ENCODE measurements at places on chromosomes 4 and X.

GRCh38 chr4:20356565-20356964, 104.9 kb downstream of the SLIT2 start:
- DNase-seq, result no peak

DNA sequence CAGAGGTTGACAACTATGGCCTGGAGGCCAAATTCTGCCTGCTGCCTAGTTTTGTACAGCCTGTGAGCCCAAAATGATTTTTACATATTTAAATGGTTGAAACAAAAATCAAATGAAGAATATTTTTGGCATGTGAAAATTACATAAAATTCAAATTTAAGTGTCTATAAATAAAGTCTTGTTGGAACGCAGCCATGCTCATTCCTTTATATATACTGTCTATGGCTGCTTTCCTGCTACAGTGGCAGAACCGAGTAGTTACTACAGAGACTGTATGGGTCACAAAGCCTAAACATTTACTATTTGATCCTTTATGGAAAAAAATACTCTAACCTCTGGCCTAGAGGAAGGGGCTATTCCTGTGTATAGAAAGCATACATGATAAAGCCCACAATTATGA, 290.4 kb downstream of the GLUD2 start:
- no peak for DNase-seq

DNA sequence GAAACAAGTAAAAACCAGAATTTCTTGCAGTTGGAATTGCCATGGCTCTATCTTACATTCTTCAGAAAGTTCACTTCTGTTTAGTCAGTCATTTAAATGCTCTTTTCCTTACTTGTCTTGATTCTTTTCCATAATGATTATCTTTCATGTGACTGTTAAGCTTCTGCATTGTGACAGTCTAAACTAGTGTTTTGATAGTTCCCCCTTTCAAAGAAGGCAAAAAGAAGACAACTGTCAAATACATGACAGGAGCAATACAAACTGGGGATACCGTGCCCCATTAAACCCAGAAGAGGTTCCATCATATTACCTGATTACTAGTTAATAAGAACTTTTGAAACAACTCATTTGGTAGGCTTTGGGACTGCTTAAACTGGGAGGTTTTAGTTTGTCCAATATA, 476.2 kb downstream of the PCDH19 start:
- no peak for DNase-seq

GRCh38 chr4:18391354-18391728, 369.8 kb upstream of the LCORL start:
- DNase-seq, result no peak

- DNase-seq, result no peak
Observed at GRCh38 chr4:54837576-54838140, 179.9 kb downstream of the KIT start.

DNA sequence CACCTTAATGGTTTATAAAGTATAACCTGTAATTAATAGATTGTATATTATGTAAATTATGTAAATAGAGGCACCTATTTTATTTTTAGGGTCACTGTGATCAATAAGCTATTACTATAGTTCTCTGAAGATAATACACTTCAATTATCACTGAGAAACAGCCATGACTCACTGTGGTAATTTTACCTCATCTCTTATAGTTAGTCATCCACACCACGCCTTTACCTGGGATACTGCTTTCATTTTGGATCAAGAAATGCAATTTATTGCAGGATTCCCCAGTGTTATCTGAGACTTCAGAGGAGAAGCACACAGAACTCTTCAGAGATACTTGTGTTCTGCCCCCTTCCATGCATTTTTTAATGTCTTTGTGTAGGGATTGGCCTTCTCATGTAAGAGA, 348.1 kb upstream of the ATOH1 start:
- no peak for DNase-seq

DNA sequence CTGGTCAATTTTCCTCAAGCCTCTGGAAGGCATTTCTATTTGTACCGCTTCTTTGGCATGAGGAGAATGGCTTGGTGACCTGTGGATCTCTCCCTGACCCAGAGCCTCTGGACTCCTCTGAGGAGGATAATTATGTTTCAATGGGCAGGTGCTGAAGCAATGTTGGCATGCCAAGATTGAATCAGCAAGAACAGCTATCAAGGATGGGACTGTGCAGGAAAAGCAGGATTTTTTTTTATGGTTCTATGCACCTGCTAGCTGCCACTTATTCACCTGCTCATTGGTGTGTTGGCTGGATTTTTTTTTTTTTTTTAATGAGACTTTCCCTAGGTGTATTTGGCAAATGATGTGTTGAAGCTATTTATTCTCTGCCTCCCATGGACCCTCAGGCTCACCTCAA, 821.2 kb downstream of the RPA4 start:
- no peak for DNase-seq

- DNase-seq, result no peak
Observed at GRCh38 chrX:100874325-100874724, at the start of gene NOX1. TSS of gene NOX1 (minus strand) at chrX:100874359. CDS start at chrX:100874139, 220 bp downstream.

- no peak for DNase-seq
Observed at GRCh38 chr4:117692538-117692937, 341.7 kb upstream of the NDST3 start.

- no peak for DNase-seq
Observed at GRCh38 chr4:26331380-26331950, 10.7 kb downstream of the RBPJ start.

DNA sequence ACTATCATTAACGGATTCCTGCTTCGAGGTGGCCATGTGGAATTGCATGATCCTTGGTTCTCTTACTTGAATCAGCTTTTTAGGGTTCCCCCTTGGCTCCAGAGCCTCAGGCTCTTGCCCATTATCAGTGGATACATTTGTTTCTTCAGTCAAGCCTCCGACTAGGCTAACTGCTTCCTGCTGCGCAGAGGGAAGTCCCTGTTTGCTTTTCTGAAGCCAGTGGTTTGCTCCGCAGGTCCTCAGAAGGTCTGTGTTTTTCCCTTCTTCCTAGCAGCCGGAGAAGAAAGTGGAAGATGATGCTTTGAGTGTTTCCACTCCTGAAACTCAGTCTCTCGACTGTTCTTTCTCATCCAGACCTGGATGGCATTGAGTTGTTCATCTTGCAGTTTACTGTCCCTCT, 20.6 kb downstream of the SRD5A3 start:
- DNase-seq, result no peak

GRCh38 chr4:14810568-14810967, 191.7 kb upstream of the CPEB2 start:
- DNase-seq, result no peak

DNA sequence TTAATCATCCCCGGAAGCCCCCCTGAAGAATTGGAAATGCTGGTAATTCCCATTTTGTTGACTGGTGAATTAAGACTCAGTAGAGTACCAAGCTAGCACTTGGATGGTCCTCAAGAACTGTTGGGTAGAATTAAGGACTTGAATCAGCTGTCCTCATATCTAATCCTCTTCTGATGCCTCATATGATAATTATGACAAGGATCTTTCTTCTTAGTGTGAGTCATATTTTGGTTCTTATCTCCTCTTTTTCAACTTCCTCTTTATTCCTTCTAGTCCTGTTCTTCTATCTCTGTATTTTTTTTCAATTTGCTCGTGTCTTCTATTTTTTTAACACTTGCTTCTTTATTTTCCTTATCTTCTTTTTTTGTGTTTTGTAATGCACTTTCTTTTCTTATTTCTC, 206.3 kb upstream of the ANXA3 start:
- no peak for DNase-seq

- no peak for DNase-seq
Observed at GRCh38 chr4:141346144-141346543, 125.4 kb downstream of the ZNF330 start.

DNA sequence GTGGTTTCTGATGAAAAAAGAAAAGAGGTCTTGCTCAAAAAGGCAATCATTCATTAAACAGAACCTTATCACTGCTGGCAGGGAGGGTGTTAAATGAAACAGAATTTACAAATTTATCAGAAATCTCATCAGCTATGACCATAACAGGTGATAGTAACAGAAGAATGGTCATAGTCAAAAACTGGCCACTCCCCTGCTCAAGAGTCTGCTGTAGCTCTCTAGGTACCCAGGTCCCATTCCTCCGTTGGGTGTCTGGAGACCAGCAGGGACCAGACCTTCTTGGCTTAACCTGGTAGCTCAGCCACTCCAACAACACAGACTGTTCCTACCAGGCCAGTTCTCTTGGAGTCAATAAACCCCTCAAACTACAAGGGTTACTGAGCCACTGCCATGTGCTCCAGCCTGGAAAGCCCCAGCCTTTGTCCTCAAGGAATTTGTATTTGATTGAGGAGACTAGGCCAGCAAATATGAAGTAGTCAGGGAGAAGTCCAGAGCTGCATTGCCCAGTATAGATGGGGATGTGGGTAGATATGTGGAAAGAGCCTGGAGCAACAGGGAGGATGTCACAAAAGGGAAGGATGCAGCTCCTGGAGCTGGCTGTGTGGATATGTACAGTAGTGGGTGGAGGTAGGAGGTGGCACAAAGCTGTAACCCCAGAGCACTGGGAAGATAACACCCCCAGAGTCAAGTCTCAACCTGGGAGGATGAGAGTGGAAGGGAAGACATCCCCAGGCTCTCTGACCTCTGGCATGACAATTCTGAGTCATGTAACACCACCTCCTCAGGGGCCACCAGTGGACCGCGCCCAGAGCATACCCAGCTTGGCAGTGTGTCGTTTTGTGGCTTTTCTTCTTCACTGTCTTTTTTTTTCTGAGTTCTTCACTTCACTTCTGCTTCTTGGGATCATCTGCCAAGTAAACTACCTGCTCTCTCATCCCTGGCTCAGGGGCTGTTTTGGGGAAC, 21.9 kb downstream of the RASL11B start:
- DNase-seq, result no peak

GRCh38 chr4:7414736-7415510, 19.8 kb downstream of the PSAPL1 start:
- no peak for DNase-seq

- DNase-seq, result no peak
Observed at GRCh38 chr4:16627999-16628398, 270.4 kb downstream of the LDB2 start.

GRCh38 chr4:6660430-6660829, 19.9 kb downstream of the MRFAP1 start:
- DNase-seq, result no peak

DNA sequence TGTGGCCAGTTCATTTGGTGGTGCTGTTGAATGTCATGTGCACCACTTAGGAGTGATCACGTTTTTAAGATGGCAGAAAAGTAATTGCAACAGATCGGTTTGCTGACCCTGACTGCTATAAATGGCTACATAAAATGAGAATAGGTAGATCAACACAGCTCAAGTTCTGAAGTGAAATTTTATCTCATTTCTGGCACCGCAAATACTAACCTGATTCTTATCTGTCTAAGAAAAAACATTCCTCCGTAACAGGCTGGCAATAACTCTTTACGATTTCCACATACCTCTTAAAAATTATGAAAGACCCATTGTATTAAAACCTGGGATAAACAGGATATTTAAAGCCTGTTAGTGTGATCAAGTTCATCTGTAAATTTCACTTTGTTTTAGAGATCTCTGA, 387.5 kb downstream of the PDGFC start:
- no peak for DNase-seq

GRCh38 chr4:69057620-69058409, 38.5 kb upstream of the UGT2B7 start:
- no peak for DNase-seq

- no peak for DNase-seq
Observed at GRCh38 chrX:153435845-153436244, 10.0 kb downstream of the TREX2 start.

DNA sequence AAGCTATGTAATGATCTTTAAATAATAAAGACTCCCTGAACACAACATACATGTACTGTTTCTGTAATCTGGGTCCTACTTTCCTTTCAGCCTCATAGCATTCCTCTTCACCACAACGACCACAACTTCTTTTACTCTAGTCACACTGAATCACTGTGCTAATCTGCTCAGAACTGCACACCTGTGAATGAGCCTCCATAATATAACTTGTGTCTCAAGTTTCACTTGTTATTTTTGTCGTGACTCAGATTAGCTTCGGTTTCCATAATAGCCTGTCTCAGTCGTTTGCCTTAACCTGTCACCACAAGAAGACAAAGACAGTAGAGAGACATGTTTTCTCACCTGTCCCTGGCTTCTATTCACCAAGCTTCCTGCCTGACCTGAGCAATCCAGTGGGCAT, 61.8 kb downstream of the MAGED1 start:
- no peak for DNase-seq

- no peak for DNase-seq
Observed at GRCh38 chrX:20397587-20397986, 130.9 kb upstream of the RPS6KA3 start.

DNA sequence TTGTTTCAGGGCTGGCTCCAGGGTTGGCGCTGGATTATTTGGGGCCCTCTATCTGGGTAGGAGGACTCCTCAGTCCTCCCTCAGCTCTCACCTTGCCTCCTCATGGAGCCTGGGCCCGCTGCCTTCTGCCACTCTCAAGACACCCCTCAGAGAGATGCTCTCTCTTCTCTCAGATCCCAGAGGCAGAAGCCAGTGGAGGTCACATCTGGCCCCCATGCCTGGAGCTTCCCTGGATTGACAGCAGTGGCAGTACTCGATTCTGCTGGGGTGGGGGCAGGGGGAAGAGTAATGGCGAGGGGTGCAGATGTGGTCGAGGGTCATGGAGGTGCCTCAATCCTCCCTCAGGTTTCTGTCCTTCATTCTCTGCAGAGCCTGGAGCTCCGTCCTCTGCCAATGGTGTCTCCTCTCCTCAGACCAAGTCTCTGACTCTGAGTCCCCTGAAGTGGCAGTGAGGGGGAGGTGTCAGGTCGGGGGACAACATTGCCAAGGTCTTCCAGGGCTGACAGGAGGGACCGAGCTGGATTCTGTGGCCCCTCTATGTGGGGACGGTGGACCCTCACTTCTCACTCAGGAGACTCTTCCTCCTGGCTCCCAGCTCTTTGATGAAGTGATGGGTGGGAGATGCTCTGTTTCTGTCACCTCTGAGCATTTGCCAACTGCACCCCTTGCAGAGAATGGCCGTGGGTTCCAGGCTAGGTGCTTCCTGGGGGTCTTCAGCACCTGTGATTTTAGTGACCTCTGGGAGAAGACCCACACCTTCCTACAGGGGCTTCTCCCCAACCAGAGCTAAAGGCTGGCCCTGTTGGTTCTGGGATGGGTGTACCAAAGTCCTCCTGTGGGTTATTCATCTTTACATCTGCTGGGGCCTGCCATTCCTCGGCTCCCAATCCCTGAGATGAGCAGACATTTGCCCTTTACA, 10.9 kb upstream of the HSFX1 start:
- DNase-seq, result no peak

DNA sequence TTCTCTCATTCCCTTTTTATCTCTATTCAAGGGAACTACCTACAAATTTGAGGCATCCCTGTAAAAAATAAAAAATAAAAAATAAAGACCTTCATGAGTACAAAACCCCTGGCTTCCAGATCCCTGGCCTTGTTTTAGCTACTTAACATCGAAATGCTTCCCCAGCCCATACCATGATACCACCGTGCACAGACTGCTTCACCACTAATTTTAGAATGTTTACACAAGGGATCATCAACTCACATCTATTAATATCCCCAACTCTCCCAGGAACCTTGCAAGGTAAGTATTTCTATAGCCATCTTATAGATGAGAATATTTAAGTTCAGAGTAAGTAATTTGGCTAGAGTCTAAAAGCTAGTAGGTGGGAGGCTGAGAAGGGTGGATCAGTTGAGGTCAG, 51.7 kb downstream of the UCHL1 start:
- DNase-seq, result no peak

All from activated CD4-positive, alpha-beta T cell treated with anti-CD3 and anti-CD28 coated beads for 4 hours (primary cell).